Umbilical cord (tissue), 2 donors: ENCODE measurements at places on chromosomes 11 and 22.

- DNase-seq: no peak
Observed at GRCh38 chr22:49903322-49904039, 14.8 kb downstream of the ALG12 start.

DNA sequence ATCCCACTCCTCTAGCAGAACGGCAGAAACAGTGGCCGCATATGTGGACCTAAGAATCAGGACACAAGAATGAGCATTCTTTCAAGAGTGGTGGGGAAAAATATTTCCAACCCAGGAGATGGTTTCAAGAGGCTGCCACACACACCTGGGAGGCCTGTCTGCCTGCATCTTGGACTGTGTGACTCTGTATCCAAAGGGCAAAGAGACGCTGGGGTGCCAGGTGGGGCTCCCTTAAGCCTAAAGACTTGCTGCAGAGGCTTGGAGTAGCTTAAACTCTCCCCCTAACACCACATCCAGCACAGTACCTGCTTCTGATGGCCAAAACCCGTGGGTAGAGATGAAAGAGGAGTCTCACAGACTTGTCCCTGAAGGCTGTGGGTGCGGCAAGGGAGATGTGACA lies 3.5 kb downstream of the CXCR5 start:
- no peak for DNase-seq

- no peak for DNase-seq
Observed at GRCh38 chr22:38866024-38866398, 6.0 kb downstream of the CBX6 start.

DNA sequence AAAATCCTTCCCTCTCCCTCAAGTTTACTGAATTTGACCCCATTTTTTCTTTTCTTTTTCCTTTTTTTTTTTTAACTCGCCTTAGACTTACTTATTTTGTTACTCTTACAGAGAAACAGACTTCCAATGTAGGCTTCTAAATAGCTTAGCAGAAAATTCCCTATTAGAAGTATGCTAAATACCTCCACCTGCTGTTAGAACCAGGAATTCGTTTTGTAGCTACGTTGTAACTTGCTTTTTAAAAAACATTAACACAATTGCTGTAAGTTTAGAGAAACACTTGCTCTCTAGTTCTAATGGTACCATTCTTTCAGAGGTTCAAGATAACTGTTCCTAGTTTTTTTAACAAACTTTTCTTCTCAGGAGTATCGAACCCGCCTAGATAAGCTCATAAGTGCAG lies 324.2 kb downstream of the DCDC1 start:
- peak; percentile 8 for DNase-seq

DNA sequence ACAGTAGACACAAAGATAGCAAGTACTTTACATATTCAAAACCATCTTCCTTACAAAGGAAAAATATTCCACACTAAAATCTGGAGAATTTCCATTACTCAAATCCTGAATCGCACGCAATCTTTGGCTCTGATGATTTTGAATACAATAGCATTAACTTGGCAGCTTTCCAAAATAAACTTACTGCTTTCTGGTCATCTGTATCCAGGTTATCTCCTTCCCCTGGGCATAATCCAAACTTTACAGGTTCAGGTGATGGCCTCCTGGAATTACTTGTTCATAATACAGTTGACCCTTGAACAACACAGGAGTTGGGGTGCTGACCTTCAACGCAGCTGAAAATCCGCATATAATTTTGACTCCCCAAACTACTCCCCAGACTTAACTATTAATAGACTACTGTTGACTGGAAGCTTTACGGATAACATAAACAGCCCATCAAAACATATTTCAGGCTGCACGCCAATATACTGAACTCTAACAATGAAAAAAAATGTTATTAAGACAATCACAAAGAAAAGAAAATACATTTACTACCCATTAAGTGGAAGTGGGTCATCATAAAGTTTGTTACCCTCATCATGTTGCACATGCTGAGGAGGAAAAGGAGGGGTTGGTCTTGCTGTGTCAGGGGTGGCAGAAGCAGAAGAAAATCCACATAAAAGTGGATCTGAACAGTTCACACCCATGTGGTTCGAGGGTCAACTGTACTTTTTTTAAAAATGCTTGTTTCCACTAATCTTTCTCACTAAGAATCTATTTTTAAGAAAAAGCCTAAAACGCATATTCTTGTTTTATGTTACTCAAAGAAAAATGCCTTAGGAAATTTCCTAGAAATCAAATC lies 6.5 kb downstream of the MTMR2 start:
- peak; percentile 14 for DNase-seq

DNA sequence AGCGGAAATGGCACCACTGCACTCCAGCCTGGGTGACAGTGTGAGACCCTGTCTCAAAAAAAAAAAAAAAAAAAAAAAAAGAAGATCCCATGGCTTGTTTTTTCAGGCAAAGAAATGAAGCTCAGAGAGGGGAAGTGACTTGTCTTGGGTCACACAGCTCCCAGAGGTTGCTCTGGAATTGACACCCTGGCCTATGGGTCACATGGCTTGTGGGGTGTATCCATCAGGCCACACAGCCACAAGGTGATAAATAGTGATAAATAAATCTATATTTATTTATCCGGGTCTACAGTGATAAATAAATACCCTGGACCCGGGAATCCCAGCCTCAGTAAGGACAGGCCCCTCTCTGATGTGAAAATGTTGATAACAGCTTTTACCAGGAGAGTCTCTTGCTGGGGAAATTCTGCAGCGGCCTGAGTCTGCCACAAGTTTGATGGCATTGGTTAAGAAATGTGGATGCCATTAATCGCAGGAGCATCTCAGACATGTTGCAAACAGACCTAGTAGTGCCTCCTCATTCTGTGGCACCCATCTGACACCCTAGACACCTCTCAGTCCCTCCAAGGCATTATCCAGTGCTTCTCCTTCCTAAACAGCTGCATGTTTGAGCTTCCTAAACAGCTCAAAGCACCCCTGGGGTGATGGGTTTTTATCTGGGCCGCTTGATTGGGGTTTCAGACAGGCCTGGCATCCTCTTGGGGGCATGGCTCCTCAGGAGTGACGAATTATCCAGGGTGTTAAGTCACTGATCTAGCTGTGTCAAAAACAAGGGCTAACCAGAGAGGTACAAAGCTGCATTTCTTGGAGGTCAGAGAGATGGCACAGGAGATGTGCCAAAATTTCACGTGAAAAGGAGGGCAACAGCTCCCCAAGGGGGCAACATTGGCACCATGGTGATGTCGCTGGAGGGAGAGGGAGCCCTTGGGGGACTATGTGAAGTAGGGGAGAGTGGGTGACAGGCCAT lies 1.9 kb upstream of the EMID1 start:
- no peak for DNase-seq

DNA sequence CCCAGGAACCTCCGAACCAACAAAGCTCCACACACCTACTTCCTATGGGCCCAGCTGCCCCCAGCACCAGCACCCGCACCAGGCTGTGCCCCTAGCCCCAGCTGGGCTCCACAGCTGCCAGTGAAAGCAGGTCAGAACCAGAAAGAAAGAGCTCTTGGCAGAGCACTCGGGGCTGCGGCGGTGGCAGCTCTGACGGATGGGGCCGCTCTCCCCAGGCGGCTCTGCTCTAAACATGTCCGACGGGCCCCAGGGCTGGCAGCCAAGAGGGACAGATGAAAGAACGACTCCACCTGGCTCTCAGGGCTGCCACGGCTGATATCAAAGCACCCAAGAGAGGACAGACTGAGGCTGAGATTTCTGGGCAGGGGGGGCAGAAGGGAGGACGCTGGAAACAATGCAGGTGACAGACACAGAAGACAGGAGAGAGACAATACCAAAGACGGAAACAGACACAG lies 25.7 kb downstream of the LRFN4 start:
- no peak for DNase-seq

- no peak for DNase-seq
Observed at GRCh38 chr11:129530154-129530895, 154.7 kb downstream of the BARX2 start.

DNA sequence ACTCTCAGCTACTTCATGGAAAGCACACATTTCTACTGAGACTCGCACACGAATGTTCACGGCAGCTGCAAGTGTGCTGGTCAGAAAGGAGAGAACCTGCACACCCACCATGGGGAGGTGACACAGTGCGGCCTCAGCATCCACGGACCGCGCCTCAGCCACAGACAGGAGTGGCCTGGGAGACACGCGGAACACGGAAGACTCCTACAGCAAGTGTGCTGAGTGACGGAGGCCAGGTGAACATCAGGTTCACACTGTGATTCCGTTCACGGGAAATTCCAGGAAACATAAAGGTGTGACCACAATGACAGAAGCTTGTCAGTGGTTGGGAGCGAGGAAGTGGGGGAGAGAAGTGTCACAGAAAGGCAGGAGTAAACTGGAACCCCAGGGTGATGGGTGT lies 13.3 kb upstream of the MOB2 start:
- DNase-seq: no peak
